Activated naive CD4-positive, alpha-beta T cell treated with anti-CD3 and anti-CD28 coated beads, Interleukin-2, amount 50 U/mL, for 16 hours (primary cell): ENCODE measurements at places on chromosomes 1 and 21.

DNA sequence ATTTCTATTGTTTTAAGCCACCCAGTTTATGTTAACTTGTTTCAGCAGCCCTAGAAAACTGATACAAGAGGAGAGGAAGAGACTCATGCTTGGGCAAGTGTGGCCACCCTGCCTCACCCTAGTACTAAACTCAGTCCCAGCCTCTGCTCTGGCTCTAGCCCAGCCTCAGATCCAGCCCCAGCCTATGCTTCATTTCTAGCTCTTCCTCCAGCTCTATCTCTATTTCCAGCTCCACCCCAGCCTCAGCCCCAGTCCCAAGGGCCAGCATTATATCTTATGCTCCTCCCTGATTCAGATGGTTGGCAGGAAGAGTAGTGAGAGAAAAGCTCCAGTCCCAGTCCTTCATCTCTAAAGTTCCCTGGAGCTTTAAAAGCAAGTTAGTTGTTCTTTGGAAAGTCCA lies 535.5 kb downstream of the PTPRC start:
- no peak for DNase-seq

- DNase-seq, result no peak
Measured at GRCh38 chr1:184188037-184188436, 136.5 kb downstream of the TSEN15 start.

- DNase-seq, result no peak
Measured at GRCh38 chr1:65247419-65248359, 61.7 kb upstream of the DNAJC6 start.

- DNase-seq, result no peak
Measured at GRCh38 chr1:33957854-33958253, 94.0 kb downstream of the HMGB4 start.

DNA sequence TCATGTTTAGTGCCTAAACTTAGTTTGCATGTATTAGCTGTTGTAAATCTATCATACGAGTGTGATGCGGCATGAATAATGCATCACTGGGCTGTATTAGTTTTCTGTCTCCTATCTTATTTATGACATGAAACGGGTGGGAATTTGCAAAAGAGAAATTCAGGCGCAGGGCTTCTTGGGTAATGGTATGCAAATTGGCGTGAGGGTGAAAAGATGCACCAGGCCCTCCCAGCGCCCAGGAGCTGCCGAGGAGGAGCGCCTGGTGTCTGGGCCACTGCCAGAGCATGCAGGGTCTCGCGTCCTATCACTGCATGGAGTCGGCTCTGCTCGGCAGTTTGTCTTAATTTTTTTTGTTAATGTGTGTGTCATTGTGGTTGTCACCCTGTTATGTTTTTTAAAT lies 82.9 kb upstream of the ACTL8 start:
- no peak for DNase-seq

DNA sequence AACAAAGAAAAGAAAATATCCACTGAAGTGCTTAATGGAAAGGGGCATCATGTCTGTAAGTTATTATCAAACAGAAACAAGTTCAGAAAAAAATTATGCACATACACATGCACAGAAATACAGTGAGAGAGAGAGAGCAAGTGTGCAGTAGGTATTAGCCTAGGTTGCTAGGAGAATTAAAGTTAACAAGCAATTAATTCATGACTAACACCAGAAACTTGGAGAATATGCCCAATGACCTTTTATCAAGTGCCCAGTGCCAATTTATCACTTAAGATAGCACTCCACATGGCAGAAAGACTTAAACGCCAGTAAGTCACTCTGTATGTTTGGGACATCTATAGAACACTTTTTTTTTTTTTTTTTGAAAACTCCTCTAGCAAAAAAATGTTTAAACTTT lies 56.2 kb upstream of the SLC16A1 start:
- DNase-seq, result no peak

DNA sequence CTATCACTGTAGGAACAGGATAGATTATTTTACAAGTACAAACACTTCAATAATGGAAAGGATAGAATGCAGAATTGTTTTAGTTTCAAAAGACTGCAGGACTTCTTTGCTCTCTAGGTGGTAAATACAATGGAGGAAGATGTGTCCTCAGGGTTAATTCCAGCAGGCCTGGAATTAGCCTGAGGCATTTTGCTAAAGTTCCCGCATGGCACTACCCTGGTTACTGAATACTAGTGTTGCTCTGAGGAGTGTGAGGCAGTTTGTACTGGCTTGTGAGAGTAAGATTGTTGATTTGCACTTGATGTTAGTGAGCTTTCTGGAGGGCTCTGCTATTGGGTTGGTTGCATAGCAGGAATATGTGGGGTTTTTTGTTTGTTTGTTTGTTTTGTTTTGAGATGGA lies 61.4 kb downstream of the FASLG start:
- no peak for DNase-seq

GRCh38 chr21:24861471-24861870 lies 745.8 kb downstream of the MRPL39 start:
- no peak for DNase-seq

GRCh38 chr1:174839211-174839610 lies 160.5 kb upstream of the CACYBP start:
- DNase-seq, result no peak

DNA sequence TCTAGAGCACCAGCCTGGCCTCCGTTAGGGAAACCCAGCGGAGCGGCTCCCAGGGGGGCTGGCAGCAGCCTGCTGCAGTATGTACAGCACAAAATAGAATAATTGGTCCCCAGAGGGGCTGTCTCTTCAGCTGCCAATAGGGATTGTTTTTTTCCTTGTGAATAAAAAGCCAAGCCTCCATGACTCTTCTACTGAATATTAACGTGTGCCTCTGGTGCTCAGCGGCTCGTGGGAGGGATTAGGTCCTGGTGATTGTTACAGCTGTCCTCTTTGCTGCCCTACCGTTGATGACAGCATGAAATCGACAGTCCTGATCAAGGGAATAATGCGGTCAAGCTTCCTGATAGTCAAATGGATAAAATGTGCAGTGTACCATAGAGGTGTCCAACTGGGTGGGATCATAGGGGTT lies 190.7 kb upstream of the RUNX1 start:
- DNase-seq, result no peak

- DNase-seq, result no peak
Measured at GRCh38 chr21:28464988-28465387, 527.7 kb downstream of the LTN1 start.

- DNase-seq, result no peak
Measured at GRCh38 chr1:200973937-200974657, 49.4 kb downstream of the KIF21B start.

GRCh38 chr1:116411784-116412479 lies 38.9 kb downstream of the ATP1A1 start:
- DNase-seq, result no peak

DNA sequence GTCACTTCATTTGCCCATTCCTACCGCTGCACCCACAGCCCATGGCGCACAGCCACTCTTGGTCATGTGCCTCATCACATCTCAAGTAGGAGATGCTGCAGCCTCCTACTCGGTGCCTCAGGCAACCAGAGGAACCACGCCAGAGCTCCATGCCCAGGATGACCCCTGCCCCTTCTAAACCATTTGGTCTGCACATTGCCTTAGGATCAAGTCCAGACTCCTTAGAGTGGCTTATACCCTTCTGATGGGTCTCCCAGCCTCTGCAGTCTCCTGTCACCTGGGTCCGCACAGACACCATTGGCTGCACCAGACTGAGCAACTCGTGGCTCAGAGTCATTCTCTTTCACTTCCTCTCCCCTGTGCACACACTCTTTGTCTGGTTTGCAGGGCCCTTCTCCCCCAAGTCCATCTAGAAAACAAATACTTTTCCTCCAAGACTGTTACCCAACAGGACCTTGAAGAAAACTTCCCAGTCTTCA lies 2.2 kb upstream of the ADORA3 start:
- no peak for DNase-seq

DNA sequence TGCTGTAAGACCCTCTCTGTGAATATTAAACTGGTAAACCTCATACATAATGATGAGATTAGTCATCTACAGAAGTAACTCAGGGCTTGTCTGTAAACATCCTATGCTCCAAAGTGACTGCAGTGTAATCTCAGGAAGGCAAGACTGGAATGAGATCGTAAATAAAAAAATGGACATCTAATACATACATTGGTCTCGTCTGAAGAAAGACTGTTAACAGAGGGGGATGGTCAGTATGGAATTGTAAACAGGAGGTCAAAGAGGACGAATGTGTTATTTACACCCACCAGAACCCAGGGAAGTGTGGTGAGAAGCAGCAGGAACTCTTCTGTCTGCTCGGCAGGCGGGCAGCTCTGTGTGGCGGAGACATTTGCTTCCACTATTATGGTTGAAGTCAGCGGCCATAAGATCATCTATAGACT lies 51.4 kb downstream of the DISC1 start:
- DNase-seq, result no peak

- no peak for DNase-seq
Measured at GRCh38 chr1:31183927-31184554, 55.6 kb downstream of the NKAIN1 start.

GRCh38 chr1:26078286-26079177 lies 11.1 kb upstream of the TRIM63 start:
- DNase-seq, result no peak

GRCh38 chr1:36912365-36912865 lies 121.9 kb downstream of the GRIK3 start:
- DNase-seq, result no peak

- peak; percentile 32 for DNase-seq
Measured at GRCh38 chr1:204941421-204942338, 71.0 kb downstream of the NFASC start.

DNA sequence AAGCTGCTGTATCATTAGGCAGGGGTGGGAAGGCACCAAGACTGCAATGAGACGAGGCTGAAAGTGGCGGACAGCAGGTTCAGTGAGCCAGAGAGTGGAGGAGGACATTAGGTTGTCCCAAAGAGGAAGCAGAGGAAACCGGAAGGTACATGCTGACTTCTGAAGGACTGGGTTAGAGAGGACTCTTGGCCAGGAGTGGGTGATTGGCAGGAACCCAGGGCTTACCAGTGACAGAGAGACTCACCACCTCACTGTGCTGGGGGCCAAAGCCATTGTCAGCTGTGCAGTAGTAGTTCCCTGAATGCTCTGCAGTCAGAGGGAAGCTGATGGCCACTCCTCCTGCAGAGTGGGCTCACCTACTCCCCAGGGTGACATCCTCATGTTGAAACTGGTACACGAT lies 41.9 kb upstream of the FCRL4 start:
- DNase-seq, result no peak

GRCh38 chr1:101033017-101033416 lies 7.4 kb upstream of the DPH5 start:
- no peak for DNase-seq

DNA sequence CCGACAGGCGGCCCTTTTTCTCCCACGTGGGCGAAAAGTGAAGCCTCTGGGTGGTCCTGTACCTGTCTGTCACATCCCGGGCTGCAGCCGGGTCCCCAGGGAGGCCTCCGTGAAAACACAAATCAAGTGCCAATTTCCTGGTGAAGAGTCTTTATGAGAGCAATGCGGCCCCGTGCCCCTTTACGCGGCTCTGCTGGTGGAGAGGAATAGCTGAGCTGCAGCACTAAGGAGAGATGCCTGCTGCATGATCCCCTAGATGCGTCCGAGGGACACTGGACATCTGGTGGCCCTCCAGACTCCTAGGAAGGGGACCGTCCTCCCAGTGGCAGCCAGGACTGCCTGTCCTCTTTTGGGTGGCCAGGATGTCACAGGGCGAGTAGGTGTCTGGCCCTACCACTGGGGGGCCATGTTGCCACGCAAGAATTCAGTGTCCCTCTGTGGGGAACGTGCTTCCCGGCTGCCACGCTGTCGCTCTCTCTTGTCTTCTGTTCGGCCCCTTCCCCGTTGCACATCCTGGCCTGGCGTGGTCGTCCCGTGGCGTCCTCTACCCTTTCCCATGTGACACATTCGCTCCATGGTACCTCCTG lies 38.7 kb downstream of the COL18A1 start:
- no peak for DNase-seq

- no peak for DNase-seq
Measured at GRCh38 chr1:201356236-201356635, 21.2 kb downstream of the TNNT2 start.

DNA sequence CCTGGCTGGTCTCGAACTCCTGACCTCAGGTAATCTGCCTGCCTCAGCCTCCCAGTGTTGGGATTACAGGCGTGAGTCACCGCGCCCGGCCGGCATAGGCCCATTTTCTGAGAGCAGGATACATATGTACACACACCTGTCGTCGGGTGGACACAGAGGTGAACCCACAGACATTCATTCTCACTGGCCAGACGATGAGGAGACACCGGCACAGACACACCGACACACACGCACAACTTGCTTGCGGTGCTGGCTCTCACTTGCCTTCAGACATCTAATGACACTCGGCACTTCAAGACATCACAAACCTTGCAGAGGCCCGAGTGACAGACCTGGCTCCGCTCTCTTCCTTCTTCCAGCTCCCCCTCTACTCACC lies 579 bp downstream of the PTCH2 start:
- DNase-seq, result no peak

- DNase-seq, result no peak
Measured at GRCh38 chr1:219465212-219466093, 147.5 kb downstream of the ZC3H11B start.

- no peak for DNase-seq
Measured at GRCh38 chr1:205916541-205916940, 26.7 kb downstream of the SLC26A9 start.

DNA sequence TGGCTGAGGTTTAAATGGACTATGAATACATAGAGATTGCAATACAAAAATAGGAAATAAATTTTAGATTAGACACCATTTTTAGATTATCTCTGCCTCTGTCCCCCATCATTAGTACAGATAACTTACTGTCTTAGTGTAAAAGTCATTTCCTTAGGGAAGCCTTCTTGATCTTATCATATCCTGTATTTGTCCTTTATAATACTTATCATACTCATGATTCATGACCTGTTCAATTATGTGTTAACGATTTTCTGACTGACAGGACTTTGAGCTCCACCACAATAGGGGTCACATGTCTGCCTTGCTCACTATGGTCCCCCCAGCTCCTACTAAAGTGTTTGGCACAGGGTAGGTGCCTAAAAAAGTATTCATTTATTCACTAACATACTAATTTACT lies 14.6 kb downstream of the TEX38 start:
- no peak for DNase-seq

DNA sequence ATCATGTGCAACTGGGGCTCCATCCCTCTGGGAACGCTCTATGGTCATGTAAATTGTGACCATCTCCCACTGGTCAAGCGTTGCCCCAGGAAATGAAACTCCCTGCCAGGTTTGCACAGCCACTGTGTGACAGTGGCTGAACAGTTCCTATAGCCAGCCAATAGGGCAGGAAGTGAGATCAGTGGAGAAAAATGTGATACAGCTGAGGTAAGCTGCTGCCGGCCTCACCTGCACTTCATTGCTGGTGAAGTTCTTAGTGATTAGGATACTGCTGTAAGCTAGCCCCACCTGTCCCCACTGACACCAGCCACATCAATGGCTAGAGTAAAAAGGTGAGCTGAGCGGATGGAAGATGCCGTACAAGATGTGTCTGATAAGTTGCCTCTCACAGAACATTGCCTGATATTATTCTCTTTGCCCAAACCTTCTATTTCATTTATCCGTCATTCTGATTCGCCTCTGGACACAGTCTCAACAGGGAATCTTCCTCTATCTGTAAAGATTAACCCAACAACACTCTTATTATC lies 38.4 kb upstream of the CDC42BPA start:
- DNase-seq, result no peak
